Endothelial cell of umbilical vein (primary cell): ENCODE measurements at places on chromosomes 2 and 18. TPM values are rescaled to one million over a fixed set of nuclear protein-coding genes. Genes with fewer than 3 reads are reported as not detected.
A peak's percentile ranks its signal among the peaks of the same experiment; 100 is the strongest.

DPP4 gene
- 3.0 and 6.2 TPM in 2 replicates for total RNA-seq

SLC8A1 gene
- 1.8 and 2.1 TPM in 2 replicates for total RNA-seq

CD207 gene
- total RNA-seq = not detected in 2 replicates

CAPN14 gene
- total RNA-seq = 0.15 and 0.23 TPM in 2 replicates

DUSP19 gene
- 1.7 and 1.9 TPM in 2 replicates for total RNA-seq

GRP gene
- not detected in 2 replicates for total RNA-seq

FNDC4 gene
- 15.5 and 20.0 TPM in 2 replicates for total RNA-seq

TXNDC2 gene
- not detected in 2 replicates for total RNA-seq

FLACC1 gene
- total RNA-seq = 1.4 TPM in 2 replicates

FKBP1B gene
- total RNA-seq = 12.9 and 16.8 TPM in 2 replicates

PLEK gene
- 0.11 and 0.18 TPM in 2 replicates for total RNA-seq

DNA sequence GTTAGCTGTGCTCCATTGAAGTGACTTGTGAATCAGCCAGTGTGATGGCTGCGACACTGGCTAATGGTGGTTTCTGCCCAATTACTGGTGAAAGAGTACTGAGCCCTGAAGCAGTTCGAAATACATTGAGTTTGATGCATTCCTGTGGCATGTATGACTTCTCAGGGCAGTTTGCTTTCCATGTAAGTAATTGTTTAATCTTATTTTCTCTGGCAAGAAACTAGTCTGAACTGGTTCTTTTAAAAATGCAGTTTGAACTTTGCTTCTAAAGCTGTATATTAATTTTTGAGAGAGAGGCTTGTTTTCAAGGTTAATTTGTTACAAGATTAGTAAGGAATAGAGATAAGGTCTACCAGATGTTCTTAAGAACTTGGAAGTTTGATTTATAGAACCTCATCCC is 46.7 kb downstream of the GLS start:
- peaks cover 12% of the 10 kb centered on the region for H3K36me3 ChIP-seq
- no peak for DNase-seq
- H3K4me3 ChIP-seq = no peak overlapping the region
- no peaks in the 10 kb centered on the region for H3K4me1 ChIP-seq
- no peaks in the 10 kb centered on the region for H3K27me3 ChIP-seq

- H3K36me3 ChIP-seq = no peaks in the 10 kb centered on the region
- DNase-seq = no peak
- H3K4me1 ChIP-seq = no peaks in the 10 kb centered on the region
- no peak overlapping the region for H3K4me3 ChIP-seq
These were observed 490.0 kb downstream of the TXNL1 start for GRCh38 chr18:56148373-56148772.

- peak; percentile 43 for DNase-seq
- H3K27me3 ChIP-seq = no peaks in the 10 kb centered on the region
- peaks cover 6% of the 10 kb centered on the region for H3K4me1 ChIP-seq
- peak overlapping the region; percentile 38 for H3K27ac ChIP-seq
- H3K36me3 ChIP-seq = no peaks in the 10 kb centered on the region
These were observed 101.4 kb upstream of the RASGRP3 start for GRCh38 chr2:33375054-33375453.

GRCh38 chr2:106178716-106179115 is 15.4 kb downstream of the UXS1 start:
- no peak overlapping the region for H3K27ac ChIP-seq
- no peak for DNase-seq
- no peak overlapping the region for H3K4me3 ChIP-seq
- H3K27me3 ChIP-seq = no peaks in the 10 kb centered on the region
- H3K4me1 ChIP-seq = no peaks in the 10 kb centered on the region

DNA sequence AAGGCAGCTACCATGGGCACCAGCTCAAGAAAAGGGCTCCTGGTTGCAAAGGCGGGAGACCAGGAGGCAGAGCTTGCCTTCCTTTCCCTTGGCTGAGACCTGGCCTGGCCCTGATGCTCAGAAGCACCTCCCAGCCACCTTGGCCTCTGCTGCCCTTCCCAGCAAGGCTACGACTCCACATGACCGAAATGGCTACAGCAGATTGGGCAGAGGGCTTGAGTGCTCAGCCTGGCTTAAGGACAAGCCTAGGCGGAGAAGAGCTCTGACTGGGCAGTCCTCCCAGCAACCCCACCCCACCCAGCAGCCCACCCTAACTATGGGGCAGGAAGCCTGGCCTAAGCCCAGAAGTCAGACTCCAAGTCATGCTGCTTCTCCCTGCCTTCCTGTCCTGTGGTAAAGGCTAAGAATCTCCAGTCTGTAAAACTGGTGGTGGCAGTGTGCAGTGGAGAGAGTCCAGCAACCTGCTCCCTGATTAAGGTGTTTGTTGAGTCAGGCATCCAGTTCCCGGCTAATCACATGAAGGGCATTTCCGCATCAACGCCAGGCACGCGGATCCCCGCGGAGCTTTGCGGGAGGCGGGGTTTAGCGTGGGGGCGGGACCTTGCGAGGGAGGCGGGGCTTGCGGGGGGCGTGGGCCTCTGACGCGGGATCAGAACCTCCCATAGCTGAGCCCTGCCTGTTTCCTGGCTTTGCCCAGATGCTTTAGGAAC is 256.0 kb downstream of the BCL11A start:
- no peaks in the 10 kb centered on the region for H3K27me3 ChIP-seq
- DNase-seq = no peak
- H3K36me3 ChIP-seq = no peaks in the 10 kb centered on the region
- H3K4me3 ChIP-seq = no peak overlapping the region
- H3K4me1 ChIP-seq = no peaks in the 10 kb centered on the region

DNA sequence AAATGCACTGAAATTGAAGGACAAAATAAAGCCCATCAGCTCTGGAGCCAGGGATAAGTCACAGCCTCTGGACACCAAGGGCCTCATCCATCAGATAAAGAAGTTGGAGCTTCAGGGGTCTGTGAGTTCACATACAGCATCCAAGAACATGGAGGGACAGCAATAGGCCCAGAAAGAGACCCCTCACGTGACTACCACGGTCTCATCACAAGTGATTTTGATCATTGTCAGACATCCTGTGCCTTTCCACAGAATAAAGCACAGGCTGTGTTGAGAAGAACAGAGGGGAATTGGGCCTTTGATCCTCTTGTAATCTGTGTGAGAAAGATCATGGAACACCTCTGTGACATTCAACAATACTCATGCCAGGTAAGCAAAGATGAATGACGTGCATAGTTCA is 65.2 kb upstream of the CTAGE1 start:
- H3K27me3 ChIP-seq = no peaks in the 10 kb centered on the region
- H3K4me3 ChIP-seq = no peak overlapping the region
- H3K4me1 ChIP-seq = no peaks in the 10 kb centered on the region
- no peak overlapping the region for H3K27ac ChIP-seq

DNA sequence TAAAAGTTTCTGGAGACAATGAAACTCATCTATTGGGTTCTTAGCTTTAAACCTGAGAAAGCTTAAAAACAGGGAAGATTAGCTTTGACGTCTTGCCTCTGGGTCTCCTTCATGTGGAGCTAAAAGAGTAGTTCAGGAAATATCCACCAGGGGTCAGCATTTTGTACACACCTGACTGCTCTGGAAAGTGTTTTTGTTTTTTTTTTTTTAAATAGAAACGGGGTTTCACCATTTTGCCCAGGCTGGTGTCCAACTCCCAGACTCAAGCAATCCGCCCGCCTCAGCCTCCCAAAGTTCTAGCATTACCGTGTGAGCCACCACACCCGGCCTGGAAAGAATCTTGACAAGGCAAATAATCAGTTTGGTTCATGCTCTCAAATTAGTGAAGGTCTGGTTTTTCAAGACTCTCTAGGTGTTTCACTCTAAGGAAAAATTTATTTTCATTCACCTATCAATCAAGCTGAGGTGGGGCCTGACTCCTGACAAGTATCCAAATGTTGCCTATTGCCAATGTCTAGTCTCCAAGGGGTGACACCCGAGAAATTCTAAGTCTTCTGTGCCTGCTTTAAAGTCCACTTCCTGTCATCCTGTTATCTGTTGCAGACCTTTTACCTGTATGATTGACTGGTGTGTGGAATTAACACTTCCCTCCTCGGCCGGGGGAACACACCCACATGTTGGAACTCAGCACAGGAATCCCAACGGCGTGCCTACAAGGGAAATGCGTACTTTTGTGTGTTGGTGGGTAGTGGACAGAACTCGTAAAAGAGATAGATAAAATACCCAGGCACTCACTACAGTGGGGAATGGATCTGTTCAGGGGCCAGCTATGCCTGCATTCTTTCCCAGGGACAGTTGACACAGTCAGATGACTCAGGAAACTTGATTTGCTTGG is 11.3 kb downstream of the IL1RN start:
- H3K27ac ChIP-seq = no peak overlapping the region
- no peak overlapping the region for H3K4me3 ChIP-seq
- DNase-seq = peak; percentile 62

- no peak overlapping the region for H3K4me3 ChIP-seq
- peaks cover 2% of the 10 kb centered on the region for H3K27me3 ChIP-seq
- no peaks in the 10 kb centered on the region for H3K36me3 ChIP-seq
- DNase-seq = no peak
- no peak overlapping the region for H3K27ac ChIP-seq
These were observed 73.3 kb downstream of the RPIA start for GRCh38 chr2:88764850-88765153.

GRCh38 chr2:177084607-177085006 is 128.0 kb upstream of the HNRNPA3 start:
- no peaks in the 10 kb centered on the region for H3K36me3 ChIP-seq
- peaks cover 11% of the 10 kb centered on the region for H3K4me1 ChIP-seq
- DNase-seq = no peak
- no peak overlapping the region for H3K4me3 ChIP-seq
- H3K27me3 ChIP-seq = no peaks in the 10 kb centered on the region

DNA sequence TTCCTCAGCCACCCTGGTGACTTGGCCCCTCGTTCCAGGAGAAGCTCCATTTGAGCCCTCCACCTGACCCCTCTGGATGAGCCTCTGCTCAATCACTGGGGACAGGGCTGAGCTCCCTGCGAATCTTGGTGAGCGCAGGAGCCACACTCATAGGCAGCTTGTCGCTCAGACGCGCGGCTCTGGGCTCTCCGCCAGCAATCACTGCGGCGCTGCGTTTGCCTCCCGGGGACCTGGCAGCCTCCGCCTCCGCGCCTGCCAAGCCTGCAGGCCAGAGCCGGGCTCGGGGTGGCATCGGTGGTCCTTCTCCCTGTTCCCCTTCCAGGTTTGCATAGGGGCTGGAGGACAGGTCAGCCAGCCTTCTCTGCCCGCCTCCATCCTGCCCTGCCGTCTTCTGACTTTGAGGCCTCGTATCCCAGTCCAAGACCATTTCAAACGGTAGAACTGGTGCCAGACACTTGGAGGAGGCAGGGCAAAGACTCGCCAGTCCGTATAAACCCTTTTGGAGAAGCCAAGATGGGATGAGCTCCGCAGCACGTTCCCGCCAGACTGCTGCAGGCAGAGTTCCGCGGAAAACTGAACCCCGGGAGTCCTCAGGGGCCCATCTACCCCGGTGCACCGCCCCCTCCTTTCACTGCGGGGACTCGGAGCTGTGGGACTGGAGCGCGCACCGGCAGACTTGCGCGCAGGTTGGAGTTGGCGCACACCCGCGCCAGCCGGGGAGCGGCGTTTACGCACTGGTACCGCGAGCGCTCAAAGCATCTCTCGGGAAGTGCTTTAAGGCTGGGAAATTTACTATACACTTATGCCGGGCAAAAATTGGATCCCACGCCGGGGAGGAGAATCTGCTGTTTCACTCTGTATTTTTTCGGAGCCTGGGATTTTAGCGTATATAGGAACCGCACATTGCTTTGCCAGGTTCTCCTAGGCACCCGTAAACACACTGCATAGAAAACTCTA is 1.1 kb upstream of the TACR1 start:
- H3K4me3 ChIP-seq = no peak overlapping the region
- peaks cover 54% of the 10 kb centered on the region for H3K27me3 ChIP-seq
- no peaks in the 10 kb centered on the region for H3K4me1 ChIP-seq
- DNase-seq = peak; percentile 9
- no peaks in the 10 kb centered on the region for H3K36me3 ChIP-seq

DNA sequence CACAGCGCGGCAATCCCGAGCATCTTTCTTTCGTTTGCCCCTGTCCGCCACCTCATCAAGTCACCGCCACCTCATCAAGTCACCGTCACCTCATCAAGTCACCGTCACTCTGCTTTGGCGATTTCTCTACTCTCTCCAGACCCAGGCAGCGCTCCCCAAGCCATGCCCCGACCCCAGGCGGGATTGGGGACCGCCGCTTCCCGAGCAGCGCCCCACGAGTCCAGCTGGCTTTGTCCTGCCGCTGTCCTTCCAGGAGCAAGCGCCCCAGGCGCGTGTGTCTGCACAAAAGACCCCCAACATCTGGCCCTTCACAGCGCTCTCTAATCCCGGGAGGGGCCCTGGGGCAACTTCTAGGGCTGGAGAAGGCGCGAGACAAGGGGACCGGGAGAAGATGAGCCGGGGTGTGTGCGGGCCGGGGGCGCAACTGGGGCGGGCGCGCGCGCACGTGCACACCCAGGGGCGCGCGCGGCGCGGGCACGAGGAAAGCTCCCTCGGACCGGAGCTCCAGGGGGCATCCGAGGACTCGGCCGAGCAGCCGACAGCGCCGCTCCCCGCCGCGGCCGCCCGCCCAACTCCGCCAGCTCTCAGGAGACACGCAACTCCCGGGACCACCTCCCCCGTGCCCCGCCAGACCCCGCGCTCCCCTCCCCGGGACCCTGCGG is 633 bp upstream of the RNF152 start:
- H3K36me3 ChIP-seq = peaks cover 10% of the 10 kb centered on the region
- peaks cover 26% of the 10 kb centered on the region for H3K4me1 ChIP-seq
